GM23248 (cell line): ENCODE measurements at places on chromosomes 12 and 14.

DNA sequence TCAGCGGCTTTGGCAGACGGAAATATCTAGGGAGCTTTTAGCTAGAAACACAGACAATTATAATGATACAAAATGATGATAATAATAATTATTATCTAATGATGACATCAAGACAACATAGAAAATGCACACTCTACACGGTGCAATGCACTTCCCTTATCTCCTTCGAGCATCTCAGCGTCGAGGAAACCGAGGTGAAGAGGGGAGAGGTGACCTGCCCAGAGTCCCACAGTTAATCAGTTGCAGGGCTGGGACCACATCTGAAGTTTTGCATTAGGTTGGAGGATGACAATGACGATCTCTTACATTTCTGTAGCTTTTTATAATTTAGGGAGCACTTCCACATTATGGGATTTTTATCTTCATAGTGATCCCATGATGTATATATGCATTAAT lies 130.2 kb downstream of the PAPOLA start:
- DNase-seq: no peak

GRCh38 chr14:94101748-94102147 lies 8.8 kb upstream of the IFI27 start:
- DNase-seq: peak; percentile 20

GRCh38 chr12:110280392-110280778 lies 662 bp upstream of the ATP2A2 start:
- DNase-seq: peak; percentile 77

GRCh38 chr12:111413442-111414086 lies 7.8 kb downstream of the SH2B3 start:
- peak; percentile 89 for DNase-seq

- peak; percentile 73 for DNase-seq
These were observed 25.3 kb downstream of the IGF1 start for GRCh38 chr12:102454808-102455760.

GRCh38 chr12:118060301-118061010 lies 523 bp downstream of the WSB2 start:
- DNase-seq: peak; percentile 66

DNA sequence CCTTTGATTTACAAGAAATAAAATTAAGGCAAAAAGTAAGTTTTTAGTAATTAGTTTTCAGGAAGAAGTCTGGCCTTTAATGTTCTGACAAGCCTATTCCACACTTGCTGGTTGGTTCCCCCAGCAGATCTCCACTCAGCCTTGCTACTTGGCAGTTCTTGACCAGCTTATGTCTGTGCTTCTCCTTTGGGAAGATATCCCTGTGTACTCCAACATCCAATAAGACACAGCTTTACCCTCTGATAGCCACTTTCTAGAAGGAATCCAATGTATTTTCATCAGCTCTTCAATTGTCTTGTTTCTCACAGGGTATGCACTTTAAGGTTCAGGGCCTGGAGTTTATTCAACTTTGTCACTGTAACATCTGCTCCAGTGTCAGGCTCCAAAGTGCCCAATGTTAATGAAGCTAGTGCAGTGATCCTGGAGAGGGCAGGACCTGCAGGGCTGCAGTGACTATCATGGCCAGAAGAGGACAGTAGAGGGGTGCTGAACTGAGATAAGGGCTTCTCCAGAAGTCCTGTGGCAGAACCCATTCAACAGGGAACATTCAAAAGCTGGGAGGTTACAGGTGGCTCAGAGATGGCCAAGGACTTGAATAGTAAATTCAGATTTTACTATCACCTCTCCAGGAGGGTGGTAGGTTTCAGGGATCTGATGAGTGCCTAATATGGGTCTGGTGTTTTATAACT lies 22.9 kb downstream of the JKAMP start:
- DNase-seq: peak; percentile 58

DNA sequence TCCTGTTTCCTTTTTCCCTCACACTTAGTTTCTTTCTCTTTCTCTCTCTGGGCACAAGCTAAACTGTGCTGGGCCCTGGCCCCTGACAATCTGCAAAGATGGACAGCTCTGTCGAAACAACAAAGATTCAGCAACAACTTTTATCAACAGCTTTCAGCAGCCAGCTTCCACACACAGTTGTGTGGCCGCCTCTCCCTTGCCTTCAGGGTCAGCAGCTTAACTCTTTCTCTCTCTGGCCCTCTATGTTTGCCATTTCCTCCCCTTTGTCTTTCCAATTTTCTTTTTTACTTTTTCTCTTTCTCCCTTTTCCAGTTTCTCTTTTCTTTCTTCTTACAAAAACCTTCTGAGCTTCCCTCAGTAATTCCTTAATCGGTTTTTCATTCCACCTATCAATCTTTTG lies 43.3 kb downstream of the IQSEC3 start:
- DNase-seq: no peak

DNA sequence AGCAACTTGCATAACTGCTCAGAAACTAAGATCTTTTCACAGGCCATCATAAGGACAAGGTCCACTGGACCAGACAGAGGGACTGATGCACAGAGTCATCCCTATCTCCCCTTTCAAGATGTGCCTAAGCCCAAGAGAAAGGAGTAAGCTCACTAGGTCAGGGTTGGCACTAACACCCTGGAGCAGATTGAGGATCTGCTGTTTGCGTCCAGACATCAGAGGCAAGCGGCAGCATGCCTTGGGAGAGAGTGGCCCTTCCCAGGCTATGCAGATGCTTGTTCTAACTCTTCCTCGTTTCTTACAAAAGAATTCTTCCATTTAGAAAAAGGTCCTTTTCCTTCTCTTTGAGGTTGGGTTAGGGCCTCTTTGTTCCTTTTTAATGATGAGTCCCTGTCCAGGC lies 187.2 kb downstream of the KCNA5 start:
- DNase-seq: no peak

- peak; percentile 90 for DNase-seq
These were observed 118.6 kb downstream of the PLXNC1 start for GRCh38 chr12:94266796-94267536.

DNA sequence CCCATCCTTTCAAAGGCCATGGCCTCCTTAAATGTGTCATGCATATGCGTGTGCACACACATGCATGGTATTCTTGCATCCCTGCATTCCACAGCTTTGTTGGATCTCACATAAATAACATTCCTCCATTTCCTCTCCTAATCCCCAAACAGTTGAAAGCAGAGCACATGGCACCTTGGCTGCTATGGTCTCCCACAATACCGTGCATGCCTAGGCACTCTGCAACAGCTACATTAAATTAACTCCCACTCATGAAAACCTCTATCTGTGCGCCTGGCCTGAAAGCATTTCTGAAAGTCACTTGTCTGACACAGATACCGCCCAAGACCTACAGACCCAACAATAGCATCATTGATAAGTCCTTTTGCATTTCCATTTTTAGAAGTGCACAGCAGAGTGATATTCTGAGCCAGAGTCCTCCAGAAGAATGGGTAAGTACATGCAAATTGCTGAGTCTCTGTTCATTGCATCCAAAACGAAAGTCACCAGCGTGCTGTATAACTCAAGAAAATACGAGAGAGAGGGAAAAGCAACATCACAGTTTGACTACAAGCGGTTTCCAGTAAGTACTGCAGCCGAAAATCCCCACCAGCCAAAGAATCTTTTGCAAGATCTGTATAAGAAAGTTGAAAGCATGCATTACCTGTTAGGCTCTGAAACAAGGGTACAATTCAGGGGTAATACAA lies 436 bp downstream of the ASB2 start:
- DNase-seq: no peak

- DNase-seq: no peak
These were observed 451.4 kb upstream of the PDE3A start for GRCh38 chr12:19916974-19917373.

- no peak for DNase-seq
These were observed 222.5 kb upstream of the GRIP1 start for GRCh38 chr12:66901138-66901932.

GRCh38 chr12:89960011-89960507 lies 251.4 kb upstream of the ATP2B1 start:
- DNase-seq: peak; percentile 19

- no peak for DNase-seq
These were observed 106.4 kb downstream of the SLC25A47 start for GRCh38 chr14:100429537-100429936.

GRCh38 chr12:120799243-120800045 lies 73.8 kb downstream of the ACADS start:
- no peak for DNase-seq

- DNase-seq: peak; percentile 12
These were observed 152.7 kb downstream of the ANO2 start for GRCh38 chr12:5792343-5792742.

- DNase-seq: no peak
These were observed 74.1 kb downstream of the RIN3 start for GRCh38 chr14:92587700-92588085.

GRCh38 chr14:64296561-64296960 lies 2.4 kb upstream of the ESR2 start:
- DNase-seq: no peak

DNA sequence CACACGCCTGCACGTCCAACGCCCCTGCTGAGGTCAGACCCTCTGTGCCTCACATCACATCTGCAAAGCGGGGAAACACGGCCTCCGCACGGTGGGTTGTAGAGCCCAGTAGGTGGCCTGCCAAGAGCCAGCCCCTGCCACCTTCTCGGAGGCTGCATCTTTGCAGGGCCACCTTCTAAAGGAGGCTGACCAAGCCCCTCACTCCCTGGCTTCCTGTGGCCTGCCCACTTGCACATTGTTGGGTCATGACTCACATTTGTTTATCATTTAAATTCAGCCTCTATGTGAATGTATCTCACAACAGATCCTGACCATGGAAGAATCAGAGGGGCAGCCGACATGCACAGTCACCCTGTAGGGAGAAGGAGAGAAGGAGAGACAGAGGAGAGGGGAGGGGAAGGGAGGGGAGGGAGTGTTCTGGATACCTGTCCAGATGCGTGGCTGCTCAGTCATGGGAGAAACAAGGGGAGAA lies 319.5 kb upstream of the DIO3 start:
- DNase-seq: no peak

DNA sequence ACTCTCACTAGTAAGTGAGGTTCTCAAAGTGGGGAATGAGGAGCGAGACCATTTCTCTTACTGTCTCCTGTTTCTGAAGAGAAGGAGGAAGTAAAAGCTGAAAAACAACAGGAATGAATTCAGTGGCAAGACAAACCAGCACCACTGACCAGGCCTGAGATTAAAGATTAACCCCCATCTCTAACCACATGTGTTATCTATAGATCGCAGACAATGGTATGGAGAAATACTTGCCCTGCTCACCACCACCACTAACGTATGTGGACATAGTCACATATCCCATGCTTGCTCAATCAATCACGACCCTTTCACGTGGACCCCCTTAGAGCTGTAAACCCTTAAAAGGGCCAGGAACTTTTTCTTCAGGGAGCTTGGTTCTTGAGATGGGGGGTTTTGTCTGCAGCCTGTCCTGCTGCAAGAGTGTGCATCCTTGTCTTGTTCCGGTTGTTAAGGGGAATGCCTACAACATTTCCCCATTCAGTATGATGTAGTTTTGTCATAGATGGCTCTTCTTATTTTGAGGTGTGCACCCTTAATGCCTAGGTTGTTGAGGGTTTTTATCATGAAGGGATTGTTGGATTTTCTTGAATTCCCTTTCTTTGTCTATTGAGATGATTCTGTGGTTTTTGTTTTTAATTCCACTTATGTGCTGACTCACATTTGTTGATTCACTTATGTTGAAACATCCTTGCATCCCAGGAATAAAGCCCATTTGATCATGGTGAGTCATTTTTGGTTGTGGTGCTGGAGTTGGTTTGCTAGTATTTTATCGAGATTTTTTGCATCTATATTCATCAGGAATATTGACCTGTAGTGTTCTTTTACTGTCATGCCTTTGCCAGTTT lies 698.8 kb upstream of the LMO3 start:
- peak; percentile 7 for DNase-seq

GRCh38 chr14:42683707-42684106 lies 1077.0 kb downstream of the LRFN5 start:
- DNase-seq: no peak

DNA sequence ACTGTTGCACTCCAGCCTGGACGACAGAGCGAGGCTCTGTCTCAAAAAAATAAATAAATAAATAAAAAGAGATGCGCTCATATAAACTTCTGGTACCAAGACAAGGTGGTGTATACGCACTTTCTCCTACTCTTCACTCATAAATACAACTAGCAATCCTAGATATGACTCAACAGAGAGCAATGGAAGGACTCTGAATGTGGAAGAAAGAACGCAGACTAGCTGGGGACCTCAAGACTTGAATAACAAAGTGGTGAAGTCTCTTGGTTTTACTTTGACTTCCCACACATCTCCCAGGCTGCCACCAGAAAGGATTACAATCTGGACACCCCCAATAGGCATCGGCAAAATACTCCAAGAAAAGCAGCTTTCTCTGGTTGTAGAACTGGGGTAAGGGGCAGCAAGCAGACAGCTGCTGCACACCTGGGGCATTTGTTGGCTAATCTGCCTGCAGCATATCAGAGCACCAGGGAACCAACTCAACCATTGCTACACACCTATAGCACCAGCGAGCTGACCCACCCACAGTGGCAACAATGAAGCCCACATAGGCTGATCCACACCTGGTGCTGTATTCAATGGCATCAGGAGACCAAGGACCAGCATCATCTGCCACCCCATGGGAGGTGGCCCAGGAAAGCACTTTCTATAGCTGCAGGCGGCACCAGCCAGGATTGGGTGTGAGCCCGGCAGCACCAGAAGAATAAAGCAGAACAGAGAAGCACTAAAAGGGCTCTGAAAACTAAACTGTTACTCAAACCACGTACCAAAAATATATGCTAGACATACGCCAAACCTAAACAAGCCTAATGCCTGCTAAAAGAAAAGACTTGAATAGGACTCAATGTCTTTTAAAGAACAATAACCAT lies 1231.7 kb upstream of the TMEM132C start:
- DNase-seq: peak; percentile 59

GRCh38 chr14:75005357-75005756 lies 2.6 kb downstream of the EIF2B2 start:
- no peak for DNase-seq

DNA sequence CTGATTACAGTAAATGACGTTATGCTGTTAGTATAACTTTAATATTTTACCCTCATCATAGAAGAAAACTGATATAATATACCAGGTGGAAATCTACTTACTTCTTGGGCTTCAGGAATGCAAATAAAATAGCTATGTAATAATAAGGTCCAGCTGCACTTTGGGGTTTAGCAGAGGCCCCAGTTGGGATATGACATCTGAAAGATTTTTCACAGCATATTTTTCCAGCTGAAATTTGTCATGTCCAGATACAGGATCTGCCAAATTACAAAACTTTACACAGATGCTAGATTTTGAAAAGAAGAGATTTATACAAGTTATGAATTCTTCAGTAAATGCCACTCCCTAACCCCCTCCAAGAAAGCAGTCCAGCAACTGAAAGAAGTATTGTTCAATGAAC lies 29.2 kb upstream of the DCN start:
- no peak for DNase-seq
